ENCODE measurements at places on chromosomes 2 and 18. TPM values are rescaled to one million over a fixed set of nuclear protein-coding genes. Genes with fewer than 3 reads are reported as not detected.

- DNase-seq, result no peak
Observed at GRCh38 chr2:29218071-29218470, 102.9 kb downstream of the CLIP4 start.

DNA sequence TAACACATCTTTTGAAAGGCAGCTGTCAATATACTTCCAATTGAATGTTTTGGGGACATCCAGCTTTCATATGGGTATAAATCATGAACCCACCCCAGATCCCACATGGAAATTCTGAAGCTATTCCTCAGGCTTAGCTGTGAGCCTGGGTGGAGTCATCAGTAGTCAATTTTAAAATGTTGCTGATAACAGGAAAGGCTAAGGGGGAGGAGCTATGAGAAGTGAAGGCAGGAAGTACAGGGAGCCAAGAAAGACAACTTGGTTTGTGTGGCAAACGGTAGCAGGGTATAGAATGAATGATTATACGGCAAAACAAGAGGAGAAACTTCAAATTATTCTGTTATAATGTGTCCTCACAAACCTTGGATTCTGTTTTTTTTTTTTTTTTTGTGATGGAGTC lies 108.6 kb downstream of the QPCT start:
- no peak for DNase-seq

DNA sequence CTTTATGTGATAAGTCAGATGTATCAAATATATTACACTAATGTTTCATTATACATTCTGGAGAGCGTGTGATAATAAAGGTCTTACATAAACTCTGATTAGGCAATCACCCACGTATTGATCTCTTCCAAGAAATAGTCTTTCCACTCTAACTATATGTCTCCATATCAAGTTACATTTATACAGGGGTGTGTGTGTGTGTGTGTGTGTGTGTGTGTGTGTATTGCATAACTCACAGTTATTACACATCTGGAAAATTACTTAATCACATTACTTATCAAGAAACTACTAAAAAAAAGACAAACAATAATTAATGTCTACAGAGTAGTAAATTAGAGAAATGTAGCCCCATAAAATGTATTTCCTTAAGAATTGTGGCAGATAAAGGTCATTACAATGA lies 339.8 kb downstream of the CDH19 start:
- no peak for DNase-seq

- no peak for DNase-seq
Observed at GRCh38 chr18:36250827-36251226, 46.7 kb upstream of the FHOD3 start.

DNA sequence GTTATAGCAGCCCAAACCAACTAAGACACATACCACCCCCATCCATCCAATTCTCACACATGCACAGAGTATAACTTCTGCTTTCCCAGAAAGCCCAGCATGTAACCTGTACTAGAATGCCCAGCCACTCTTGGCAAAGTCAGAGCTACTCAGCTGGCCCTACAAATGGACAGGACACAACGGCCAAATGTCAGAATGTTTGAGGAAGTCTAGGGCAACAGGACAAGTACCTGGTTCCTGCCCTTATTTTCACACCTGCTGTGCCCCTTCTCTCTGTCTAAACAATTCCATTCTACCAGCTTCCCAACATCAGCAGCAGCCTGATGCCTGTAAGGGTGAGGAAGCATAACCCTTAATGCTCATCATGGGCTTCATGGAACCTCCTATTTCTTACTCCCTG lies 15.1 kb upstream of the BZW1 start:
- DNase-seq, result no peak

Gene GPBAR1
- not detected for total RNA-seq

DNA sequence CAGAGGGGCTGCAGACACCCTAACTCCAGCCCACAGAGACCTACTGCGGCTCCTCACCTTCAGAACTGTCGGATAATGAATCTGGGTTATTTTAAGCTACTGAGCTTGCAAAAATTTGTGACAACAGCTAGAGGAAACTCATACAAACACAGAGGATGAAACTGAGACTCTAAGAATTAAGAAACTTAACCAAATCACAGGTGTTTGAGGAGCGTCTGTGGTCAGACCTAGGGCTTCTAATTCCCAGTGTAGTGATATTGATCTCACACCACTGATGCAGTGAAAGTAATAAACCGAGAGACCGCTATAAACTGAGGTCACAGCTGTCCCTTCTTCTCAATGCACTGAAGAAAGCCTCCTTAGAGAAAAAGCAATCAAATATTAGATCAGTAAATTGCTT lies 110.1 kb downstream of the RGPD3 start:
- DNase-seq, result no peak

DNA sequence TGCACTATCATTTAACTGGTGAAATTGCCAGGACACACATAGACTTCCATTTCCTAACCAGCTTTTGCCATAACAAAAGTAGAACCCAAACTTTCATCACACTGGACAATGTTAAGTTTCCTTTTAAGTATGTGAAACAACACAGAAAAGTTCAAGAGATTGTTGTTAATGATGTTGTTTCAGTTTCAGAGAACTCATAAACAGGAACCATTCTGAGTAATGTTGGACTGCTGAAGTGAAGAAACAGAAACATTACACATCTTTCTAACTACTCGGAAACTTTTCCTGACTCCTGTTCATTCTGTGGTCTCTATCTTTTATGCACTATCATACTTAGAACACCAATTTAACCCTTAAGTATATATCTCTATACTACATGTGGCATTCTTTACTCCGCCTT lies 179.2 kb downstream of the RIT2 start:
- DNase-seq, result no peak

GRCh38 chr18:46320297-46320696 lies 216.1 kb downstream of the HAUS1 start:
- no peak for DNase-seq

Gene KIF5C
- 4.7 TPM for total RNA-seq

DNA sequence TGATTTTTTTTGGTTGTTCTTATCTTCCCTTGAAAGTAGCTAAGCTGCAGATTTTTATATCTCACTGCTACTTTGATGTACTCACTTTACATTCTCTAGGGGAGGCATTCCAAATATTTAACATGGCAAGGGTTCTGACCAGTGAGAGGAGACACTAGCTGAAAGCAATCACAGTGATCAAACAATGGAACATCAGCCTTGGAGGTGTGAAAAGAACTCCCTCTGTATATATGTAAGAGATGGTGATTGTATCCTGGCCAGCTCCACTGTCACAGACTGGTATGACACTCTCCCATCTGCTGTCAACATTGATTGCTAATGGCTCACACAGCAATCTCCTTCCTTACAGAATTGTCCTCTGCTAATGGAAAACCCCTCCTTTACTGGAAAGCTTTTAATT lies 291.7 kb upstream of the CDH19 start:
- DNase-seq, result no peak

Gene NCKAP5
- total RNA-seq, result 0.47 TPM

Gene CHST10
- 18.0 TPM for total RNA-seq

DNA sequence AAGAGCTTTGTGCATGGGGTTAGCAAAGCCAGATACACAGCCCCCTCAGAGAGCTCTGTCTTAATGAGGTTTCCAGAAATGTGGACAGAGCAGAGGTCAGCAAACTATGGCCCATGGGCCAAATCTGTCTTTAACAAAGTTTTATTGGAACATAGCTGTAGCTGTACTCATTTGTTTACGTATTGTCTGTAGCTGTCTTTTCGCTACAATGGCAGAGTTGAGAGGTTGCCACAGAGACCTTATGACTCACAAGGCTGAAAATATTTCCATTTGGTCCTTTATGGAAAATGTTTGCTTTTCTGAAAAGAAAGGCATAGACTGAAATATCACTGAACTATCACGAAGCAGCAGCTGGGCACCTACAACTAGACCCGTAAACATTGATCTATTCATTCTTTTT lies 841.8 kb downstream of the SLC4A3 start:
- no peak for DNase-seq

GRCh38 chr2:1600191-1601066 lies 143.9 kb downstream of the PXDN start:
- no peak for DNase-seq

- no peak for DNase-seq
Observed at GRCh38 chr18:63106727-63107126, 212.8 kb downstream of the BCL2 start.

- DNase-seq, result no peak
Observed at GRCh38 chr18:23552505-23552904, 33.8 kb downstream of the NPC1 start.

Gene C2orf78
- total RNA-seq, result not detected

- DNase-seq, result no peak
Observed at GRCh38 chr18:58983260-58984155, 118.8 kb downstream of the ZNF532 start.

- no peak for DNase-seq
Observed at GRCh38 chr2:144233317-144233716, 286.6 kb downstream of the ZEB2 start.

Gene ERBB4
- total RNA-seq, result 0.02 TPM
